ENCODE measurements at places on chromosomes 11 and 22.

DNA sequence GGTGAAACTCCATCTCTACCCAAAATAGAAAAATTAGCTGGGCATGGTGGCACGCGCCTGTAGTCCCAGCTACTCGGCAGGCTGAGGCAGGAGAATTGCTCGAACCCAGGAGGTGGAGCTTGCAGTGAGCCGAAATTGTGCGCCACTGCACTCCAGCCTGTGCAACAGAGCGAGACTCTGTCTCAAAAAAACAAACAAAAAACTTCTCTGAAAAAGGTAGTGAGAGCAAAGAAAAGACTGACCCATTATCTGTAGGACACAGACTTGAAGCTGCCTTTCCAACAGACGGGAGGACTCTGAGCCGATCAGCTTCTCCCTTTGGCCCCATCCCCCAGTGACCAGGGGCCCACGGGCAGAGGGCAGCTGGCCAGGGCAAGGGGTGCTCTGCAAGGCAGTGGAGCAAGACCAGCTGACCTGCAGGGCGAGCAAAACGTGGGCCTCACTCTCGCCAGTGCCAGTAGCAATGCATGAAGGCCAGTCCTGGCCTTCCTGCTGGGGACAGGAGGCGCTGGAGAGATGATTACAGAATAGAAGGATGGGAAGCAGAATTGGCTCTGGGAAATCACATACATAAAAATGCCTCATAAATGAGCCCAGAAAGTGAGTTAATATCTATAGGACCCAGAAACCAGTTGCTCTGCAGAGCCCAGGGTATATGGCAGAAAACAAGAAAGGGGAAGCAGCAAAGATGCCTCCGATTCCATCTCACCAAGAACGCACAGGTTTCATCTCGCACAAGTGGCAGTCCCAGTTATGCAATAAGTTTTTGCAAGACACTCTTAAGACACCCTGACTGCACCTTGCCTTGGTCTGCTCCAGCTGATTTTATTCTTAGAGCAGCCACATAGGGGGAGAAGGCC lies 2.8 kb downstream of the EHD1 start:
- H3K27ac ChIP-seq: peak overlapping the region; percentile 91
- H3K4me3 ChIP-seq: peak overlapping the region; percentile 39
- H3K36me3 ChIP-seq: peaks cover 22% of the 10 kb centered on the region
- H3K27me3 ChIP-seq: no peaks in the 10 kb centered on the region
- H3K4me1 ChIP-seq: peaks cover 76% of the 10 kb centered on the region

- no peaks in the 10 kb centered on the region for H3K36me3 ChIP-seq
- peaks cover 11% of the 10 kb centered on the region for H3K4me1 ChIP-seq
- H3K4me3 ChIP-seq: no peak overlapping the region
- peak; percentile 21 for DNase-seq
Measured at GRCh38 chr11:128361451-128362020, 225.8 kb downstream of the ETS1 start.

DNA sequence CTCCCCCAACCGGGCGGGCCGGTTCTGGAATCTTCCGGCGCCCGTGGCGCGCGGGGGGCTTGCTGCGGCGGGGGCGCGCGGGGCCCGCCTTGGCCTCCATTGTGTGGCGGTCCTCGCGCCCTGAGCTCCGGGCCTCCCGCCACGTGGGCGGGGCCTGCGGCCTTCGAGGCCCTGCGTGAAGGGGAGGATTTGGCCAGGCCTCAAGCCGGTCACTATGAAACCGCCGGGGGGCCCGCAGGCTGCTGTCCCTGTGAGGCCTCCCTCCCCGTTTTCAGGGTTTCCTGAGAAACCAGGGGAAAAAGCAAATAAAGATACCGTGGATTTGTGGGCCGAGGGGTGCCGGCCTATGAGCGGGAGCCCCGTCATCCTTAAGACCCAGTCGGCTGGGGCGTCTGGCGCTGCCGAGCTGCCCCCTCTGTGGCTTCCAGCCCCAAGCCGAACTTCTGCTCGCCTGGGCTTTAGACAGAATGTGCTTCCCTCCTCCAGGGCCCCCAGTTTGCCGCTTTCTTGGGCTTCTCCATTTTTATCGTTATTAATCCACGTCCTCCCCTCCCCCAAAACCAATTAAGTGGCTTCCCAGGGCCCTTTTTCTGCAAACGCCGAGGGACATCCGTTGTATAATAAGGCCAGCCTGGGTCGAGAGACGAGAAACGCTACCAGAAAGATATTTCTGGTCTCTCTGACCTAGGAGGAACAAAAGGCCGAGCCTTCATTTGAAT lies 602 bp downstream of the EWSR1 start:
- peak overlapping the region; percentile 99 for H3K27ac ChIP-seq
- no peak for DNase-seq
- H3K36me3 ChIP-seq: peaks cover 31% of the 10 kb centered on the region
- H3K27me3 ChIP-seq: no peaks in the 10 kb centered on the region

DNA sequence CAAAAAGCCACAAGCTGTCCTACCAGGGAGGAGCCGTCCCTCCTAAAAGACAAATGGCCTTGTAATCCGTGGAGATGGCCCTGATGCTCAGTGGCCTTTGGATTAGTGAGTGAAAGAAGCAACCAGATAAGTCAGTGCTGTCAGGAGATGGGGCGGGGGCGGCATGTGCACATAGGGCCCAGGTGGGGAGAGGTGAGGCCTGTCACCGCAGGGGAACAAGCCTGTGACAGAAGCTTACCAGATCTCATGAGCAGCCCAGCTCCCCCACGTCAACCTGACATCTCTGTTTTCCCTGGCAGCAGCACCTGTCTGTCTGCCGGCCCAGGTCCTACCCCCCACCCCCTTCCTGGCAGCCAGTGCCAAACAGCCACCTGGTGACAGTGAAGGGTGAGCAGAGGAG lies 162.6 kb downstream of the BUD13 start:
- no peak for DNase-seq
- H3K27me3 ChIP-seq: no peaks in the 10 kb centered on the region
- H3K4me1 ChIP-seq: no peaks in the 10 kb centered on the region
- no peaks in the 10 kb centered on the region for H3K36me3 ChIP-seq

GRCh38 chr11:117649296-117650055 lies 147.5 kb downstream of the DSCAML1 start:
- H3K4me1 ChIP-seq: no peaks in the 10 kb centered on the region
- H3K4me3 ChIP-seq: no peak overlapping the region
- H3K36me3 ChIP-seq: no peaks in the 10 kb centered on the region
- DNase-seq: no peak

GRCh38 chr11:119189393-119189792 lies 4.1 kb downstream of the NHERF4 start:
- H3K27me3 ChIP-seq: no peaks in the 10 kb centered on the region
- H3K4me1 ChIP-seq: no peaks in the 10 kb centered on the region
- no peak overlapping the region for H3K4me3 ChIP-seq
- no peak for DNase-seq
- H3K27ac ChIP-seq: no peak overlapping the region
